ENCODE measurements at places on chromosomes 7 and 10. TPM values are rescaled to one million over a fixed set of nuclear protein-coding genes. Genes with fewer than 3 reads are reported as not detected.

DNA sequence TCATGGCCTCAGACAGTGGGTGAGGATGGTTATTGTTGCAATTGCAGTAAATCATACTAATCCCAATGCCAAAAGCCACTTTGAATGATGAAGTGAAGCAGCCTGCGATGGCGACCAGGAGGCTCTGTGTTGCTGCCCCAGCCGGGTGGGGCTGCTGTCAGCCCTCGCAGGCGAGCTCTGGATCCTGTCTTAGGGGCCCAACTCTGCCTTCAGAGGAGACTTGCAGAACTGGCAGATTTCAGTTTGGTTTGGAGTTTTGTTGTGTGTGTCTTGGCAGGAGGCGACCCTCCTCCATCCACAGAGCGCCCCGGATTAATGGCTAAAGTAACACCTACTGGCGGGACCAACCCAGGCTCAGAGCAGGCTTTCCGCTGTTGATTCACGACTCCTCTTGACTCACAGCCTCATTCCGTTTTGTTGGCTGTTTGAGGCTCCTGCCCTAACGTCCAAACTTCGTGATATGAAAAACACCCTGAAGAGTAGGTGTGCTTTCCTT lies 67.9 kb upstream of the BMPER start:
- ATAC-seq = no peak

Gene NME8
- not detected for total RNA-seq

Gene RNF32
- 4.2 TPM for total RNA-seq

DNA sequence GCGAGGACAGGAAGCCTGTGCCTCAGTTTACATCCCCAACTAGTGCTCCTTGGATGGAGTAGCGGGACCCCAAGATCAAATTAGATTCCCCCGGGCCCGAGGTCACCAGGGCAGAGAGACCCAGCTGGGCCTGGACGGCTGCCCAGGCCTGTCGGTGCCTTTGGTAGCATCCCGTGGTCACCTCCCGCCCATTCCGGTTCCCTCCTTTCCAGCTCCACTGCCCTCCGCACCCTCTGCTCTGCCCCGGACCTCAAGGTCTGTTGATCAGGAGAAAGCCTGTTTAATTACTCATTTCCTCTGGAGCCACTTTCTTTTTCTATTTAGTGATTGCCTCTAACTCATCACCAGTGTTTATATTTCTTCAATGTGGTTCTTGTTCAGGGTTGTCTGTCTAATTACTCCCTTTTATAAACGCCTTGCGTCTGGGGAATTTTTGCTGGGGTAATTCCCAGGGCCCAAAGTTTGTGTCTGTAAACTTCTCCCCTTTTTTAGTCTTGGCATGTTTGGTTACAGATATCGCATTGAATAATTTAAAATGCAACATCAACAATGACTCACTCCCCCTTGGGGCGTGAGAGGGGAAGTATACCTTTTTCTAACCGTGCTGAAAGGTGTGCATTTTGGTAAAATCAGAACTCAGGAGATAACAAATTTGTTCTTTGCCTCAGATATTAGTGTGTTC lies 1.9 kb downstream of the FOXK1 start:
- ATAC-seq = peak; percentile 40

DNA sequence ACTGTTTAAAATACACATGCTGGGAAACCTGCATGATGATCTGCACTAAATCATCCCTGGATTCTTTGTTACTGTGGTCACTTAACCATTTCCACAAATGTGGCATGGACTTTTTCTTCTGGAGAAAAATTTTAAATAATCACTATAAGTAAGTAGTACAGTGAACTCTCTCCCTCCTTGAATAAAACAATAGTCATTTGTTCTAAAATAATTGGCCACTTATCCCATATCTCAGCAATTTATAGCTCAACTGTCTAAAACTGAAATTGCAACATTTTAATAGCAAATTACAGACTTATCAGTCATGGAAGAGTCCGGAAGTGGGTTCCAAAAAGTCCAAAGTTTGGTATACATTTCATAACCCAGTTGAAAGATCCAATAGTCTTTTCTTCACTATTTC lies 90.9 kb downstream of the MTERF1 start:
- no peak for ATAC-seq

DNA sequence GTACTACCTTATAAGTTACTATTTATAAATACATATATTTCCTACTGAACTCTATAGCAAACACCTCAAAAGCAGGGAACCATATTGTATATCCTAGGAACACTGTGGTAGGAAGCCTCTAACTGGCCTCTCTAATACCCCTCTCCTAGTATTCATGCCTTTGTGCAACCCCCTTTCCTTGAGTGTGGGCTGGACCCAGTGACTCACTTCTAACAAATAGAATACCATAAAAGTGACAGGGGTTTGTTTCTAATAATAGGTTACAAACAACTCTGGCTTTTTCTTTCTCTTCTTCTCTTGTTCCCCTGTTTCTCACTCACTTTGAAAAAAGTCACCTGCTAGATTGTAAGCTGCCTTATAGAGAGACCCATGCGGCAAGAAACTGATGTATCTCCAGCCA lies 51.6 kb upstream of the MACC1 start:
- no peak for ATAC-seq

DNA sequence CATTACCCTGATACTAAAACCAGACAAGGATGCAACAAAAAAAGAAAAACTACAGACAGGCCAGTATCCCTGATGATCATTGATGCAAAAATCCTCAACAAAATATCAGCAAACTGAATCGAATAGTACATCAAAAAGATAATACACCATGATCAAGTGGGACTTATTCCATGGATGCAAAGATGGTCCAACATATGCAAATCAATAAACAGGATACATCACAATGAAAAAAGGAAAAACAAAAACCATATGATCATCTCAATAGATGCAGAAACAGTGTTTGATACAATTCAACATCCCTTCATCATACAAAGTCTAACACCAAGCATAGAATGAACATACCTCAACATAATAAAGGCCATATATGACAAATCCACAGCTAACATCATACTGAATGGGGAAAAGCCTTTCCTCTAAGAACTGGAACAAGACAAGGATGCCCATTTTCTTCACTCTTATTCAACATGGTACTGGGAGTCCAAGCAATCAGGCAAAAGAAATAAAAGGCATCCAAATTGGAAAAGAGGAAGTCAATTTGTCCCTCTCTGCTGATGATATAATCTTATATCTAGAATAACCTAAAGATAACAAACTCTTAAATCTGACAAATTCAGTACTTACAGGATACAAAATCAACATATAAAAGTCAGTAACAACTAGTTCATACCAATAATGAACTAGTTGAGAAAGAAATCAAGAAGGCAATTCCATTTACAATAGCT lies 48.8 kb upstream of the ASAH2 start:
- ATAC-seq = no peak

DNA sequence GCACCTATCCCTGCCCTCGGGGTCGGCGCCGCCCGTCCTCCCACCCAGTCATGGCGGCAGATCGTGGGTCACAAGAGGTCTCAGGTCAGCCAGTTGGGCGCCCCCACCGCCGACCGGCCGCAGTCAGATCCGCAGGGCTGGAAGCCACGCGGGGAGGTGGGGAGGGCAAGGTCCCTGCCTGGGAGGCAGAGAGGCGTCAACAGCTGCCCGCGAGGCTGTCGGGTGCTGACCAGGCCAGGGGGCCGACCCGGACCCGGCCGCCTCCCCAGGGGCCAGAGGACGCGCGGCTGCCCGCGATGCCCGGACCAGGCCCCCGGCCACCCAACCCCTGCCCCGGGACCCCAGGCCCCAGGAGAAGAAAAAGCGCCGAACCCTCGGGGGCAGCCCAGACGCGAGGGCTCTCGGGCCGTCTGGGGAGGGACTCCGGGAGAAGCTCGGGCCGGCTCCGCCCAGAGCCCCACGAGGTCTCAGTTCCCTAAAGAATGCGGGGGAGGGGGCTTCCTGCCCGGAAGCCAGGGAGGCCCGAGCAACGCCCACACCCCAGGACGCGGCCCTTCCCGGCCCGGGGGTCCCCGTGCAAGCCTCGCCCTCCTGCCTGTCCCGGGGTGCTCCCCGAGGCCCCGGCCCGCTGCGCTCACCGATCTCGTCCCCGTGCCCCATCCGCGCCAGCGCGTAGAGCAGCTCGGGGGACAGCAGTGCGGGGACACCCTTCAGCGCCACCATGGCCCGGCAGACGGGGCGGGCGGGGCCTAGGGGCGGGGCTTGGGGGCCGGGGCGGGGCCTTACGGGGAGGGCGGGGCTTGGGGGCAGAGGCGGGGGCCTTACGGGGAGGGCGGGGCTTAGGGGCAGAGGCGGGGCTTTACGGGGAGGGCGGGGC lies at the start of gene FUOM:
Gene FUOM, minus strand, starts transcription at position 735 of the 877 bp plus-strand sequence. Its CDS starts 12 bp downstream, at position 723.
- ATAC-seq = peak; percentile 87

GRCh38 chr10:120505866-120506265 lies 48.8 kb downstream of the PLPP4 start:
- no peak for ATAC-seq

DNA sequence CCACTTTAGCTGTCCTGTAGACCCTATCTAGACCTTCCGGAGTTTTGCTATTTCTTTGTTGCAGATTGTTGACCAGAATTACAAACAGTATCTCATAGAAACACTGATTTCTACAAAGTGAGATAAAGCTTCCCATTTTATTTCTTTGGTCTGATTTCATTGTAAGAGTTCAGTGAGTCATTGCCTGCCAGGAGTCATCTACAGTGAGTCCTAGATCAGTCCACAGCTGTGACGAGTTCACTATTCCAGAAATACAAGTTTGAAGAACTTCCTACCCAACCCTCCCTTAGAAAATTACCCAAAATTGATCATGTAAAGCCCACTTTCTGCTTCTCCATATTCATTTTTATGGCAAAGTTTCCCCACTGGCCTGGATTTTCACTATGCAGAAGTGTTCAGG lies 905.5 kb downstream of the CNTNAP2 start:
- ATAC-seq = no peak

DNA sequence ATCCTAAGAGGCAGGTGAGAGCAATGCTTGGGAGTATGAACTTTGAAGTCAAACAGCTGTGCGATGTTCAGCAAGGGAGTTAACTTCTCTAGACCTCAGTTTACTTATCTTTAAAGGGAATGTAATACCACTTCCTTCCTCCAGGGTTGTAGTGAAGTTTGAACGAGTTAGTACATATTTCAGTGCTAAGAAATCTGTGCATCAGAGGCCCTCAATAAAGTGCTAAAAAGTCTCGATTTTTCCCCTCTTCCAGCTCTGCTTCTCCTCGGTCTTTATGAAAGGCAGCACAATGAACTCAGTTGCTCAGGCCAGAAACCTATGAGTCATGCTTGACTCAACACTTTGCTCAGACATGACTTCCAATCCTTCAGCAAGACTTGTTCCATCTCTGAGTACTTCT lies 418.9 kb downstream of the MDFIC start:
- ATAC-seq = no peak

DNA sequence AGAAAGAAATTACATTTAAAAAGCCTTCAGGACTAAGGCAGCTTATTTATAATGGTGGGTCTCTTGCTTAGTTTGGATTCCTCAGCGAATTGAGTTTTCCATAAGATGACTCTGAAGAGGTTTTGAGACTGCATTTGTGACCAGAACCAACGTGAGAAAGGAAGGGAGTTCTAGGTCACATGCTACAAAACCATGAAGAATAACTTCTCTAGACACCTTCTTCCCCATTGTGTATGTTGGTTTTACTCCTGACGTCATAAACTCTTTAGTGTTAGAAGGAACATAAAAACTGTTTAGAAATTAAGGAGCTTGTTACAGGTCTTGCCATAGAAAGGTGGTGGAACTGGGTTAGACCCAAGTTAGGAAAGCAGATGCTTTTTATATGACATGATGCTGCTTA lies 11.1 kb downstream of the PTPN12 start:
- no peak for ATAC-seq

GRCh38 chr10:26824015-26824690 lies 36.6 kb downstream of the ABI1 start:
- ATAC-seq = no peak

Gene ITGB8
- total RNA-seq = 5.5 TPM

- ATAC-seq = no peak
Observed at GRCh38 chr10:78875331-78875877, 193.4 kb upstream of the ZMIZ1 start.

DNA sequence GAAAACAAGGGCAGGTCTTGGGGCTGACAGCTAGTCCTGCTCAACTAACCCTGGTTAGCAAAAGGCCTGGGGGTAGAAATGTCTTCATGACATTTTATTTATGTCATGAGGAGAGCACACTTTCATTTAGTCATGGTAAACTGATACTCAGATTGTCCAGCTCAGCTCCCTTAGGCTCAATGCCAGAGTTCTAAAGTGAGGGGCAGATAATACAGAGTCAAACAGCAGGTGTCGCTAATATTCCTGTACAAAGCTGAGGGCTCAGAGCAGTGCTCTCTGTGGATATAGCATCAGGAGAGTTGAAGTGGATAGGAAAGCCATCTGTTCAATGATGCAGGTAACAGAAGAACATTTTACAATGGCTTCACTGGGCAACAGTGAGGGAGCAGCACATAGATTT lies 26.8 kb upstream of the CALCR start:
- no peak for ATAC-seq

- no peak for ATAC-seq
Observed at GRCh38 chr7:77382532-77382931, 33.6 kb downstream of the GSAP start.

- peak; percentile 27 for ATAC-seq
Observed at GRCh38 chr10:5628451-5629302, 37.7 kb downstream of the ASB13 start.

DNA sequence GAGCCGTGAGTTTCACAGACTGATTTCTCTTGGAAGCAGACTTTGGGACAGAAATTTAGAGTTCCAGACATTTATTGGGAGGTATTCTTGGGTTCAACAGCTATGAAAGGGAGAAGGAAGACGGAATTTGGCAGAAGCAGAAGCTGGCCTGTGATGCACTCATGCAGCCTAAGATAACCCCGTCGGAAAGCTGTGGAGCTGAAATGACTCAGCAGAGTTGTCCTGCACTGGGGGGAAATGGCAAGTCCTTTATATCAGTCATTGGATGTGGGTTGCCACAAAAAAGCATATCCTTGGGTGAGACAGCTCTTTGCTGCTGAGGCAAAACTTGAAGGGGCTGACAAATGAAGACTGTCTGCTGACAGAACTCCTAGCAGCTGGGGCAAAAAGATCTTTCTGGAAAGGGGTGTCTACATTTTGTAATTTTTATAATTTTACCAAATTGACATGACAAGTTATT lies 11.5 kb upstream of the MICU1 start:
- no peak for ATAC-seq

- no peak for ATAC-seq
Observed at GRCh38 chr10:17227367-17228090, 512 bp upstream of the VIM start.

GRCh38 chr10:11899067-11899876 lies 76.1 kb downstream of the PROSER2 start:
- ATAC-seq = no peak

Gene NANOS1
- 7.6 TPM for total RNA-seq

DNA sequence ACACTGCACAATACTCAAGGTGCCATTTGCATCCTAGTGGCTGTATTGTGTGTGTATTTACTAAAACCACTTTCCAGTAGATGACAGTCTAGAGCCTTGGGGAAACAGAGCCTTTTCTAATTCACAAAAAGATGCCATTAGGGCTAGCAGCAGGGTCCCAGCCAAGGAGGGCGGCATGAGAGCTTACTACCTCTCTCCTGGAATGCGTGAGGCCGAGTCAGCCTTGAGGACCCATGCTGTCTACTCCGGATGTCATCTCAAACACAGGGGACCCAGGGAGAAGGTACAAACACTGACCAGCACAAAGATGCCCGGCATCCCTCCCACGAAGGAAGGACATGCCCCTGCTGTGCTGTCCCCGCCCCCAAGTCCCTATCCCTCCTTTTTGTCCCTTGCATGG lies 65.5 kb downstream of the CYCS start:
- ATAC-seq = no peak

Measured in motor neuron (in vitro differentiated cells).